Central memory CD4-positive, alpha-beta T cell (primary cell): ENCODE measurements at places on chromosomes 3 and 15.
A peak's percentile ranks its signal among the peaks of the same experiment; 100 is the strongest.

GRCh38 chr3:127822041-127822681 is at the start of gene MGLL:
Gene MGLL, minus strand, starts transcription at chr3:127822515. Its CDS starts 197 bp downstream, at chr3:127822318.
- DNase-seq = no peak

GRCh38 chr3:50338965-50339364 is 1.7 kb downstream of the RASSF1 start:
- no peak for DNase-seq

- DNase-seq = peak; percentile 70
These were observed 3.5 kb upstream of the SHISA5 start for GRCh38 chr3:48507256-48508061.

DNA sequence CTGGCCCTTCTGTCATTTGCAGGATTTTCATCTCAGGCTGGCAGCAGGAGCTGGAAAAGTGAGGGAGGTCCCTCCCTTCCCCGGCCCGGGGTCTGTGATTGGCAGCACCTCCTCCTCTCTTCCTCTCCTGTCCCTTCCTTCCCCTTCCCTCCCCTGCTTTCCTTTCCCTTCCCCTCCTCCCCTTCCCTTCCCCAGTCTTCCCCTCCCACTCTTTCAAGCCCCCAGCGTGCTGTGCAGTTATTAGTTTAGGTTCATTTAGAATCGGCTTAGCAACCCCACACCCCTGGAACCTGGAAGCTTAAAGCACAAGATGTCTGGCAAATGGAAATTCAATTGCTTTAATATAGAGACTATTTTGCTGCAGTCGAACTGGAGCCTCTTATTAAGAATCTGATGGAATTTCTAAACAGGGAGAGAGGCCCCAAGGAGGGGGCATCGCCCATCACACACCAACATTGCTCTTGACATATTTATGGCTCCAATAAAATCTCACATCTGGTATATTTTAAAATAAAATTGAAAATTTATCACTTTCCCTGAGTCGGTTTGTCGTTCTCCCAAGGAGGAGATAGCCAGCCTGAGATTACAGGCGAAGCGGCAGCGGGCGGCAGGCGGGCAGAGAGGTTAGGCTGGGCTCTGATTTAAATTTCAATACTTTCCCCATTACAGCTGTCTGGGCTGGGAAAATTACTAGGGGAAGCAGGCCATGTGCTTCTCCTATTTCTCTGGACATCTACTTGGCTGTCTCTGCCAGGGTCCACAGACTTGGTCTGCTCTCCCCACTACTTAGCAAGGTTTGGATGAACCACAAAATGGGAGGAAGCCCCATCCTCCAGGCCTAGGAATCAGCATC is 98.9 kb downstream of the LINGO1 start:
- DNase-seq = no peak

- no peak for DNase-seq
These were observed 267.8 kb upstream of the NDN start for GRCh38 chr15:23954931-23955330.
